ENCODE measurements at places on chromosomes 2 and 18. TPM values are rescaled to one million over a fixed set of nuclear protein-coding genes. Genes with fewer than 3 reads are reported as not detected.

GRCh38 chr2:172293952-172294351, 133.4 kb upstream of the ITGA6 start:
- peak; percentile 60 for DNase-seq

CD207 gene
- 0.49 TPM for total RNA-seq

DNA sequence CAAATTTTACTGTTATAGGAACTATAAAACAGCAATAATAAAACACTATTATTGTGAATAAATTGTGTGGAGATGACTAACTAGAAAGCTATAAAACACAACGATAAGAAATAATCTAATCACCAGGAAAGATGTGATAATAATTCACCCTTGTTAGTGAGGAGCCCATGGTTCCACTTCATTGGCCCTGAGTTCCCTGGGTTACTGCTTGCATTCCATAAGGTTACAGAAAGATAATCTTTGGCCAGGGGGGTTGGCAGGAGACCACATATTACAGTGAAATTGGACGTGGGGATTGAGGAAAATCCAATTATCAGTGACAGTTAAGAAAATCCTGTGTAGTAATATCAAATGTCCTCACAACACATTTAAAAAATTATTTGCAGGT, 2.5 kb upstream of the CPO start:
- no peak for DNase-seq

DNA sequence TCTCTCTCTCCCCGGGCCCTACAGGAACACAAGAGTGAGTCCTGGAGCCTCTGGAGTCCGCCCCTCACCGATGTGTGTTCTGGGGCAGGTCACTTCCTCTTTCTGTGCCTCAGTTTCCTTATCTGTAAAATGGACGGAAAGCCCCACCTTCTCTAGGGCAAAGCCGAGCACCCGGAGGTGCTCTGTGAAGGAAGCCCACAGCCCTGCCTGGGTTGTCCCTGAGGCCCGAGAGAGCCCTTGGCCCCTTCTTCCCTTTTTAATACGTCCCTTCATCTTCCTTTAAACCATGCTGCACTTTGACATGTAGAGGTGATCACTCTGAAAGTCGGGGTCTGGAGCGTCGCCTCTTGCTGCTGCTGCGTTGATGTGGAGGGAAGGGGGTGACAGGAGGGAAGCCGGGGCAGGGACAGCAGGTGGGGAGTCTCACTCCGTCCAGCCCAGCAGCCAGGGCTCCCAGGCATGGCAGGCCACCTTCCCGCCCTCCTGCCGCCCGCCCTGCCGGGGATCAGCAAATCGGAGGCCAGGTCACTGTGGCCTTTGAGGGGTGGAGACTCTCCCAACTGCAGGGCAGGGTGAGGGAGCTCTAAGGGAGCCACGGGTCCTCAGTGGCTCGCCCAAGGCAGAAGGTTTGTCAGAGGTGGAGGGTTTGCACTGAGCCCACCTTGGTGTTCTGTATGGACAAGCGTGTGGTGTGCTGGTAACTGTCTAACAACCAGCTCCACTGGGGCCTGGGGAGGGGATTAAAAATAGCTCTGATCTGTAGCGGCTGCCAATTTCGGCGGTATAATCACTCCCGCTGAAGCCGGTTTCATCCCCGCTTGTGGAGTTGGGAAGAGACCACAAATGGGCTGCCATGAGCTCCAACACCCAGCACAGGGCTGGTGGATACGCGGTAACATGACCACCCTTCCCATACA, 135.9 kb upstream of the ID2 start:
- peak; percentile 50 for DNase-seq

ACTG2 gene
- 0.80 TPM for total RNA-seq

DNA sequence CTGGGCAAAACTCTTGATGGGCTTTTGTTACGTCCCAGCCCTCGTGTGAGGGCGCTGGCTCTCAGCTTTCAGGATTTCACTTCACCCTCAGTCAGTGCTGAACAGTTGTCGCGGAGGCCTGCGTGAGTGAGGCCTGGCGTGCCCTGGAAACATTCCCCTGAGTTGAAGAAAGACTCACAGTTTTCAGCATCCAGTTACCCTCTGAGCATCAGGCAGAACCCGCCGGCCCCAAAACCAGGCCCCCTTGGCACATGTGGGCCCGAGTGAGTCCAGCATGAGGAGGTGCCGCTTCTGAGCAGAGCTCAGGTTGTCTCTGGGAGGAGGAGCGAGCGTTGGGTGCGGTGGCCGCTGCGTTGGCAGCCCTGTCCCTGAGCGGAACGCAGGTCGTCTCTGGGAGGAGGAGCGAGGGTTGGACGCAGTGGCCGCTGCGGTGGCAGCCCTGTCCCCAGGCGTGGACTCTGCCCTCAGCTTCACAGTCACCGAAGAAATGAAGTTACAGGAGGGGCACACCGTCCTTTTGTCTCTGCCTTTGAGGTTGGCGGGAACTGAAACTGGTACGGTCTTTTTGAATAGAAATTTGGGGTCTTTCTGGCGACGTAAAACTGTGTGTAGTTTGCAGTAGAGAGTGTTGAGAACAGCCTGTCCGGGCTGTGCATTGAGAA, at the start of gene NEU4:
TSS of gene NEU4 (plus strand) at position 473 of the 662 bp plus-strand sequence. CDS start 5,292 bp downstream, outside the sequence.
- peak; percentile 36 for DNase-seq

- peak; percentile 42 for DNase-seq
Observed at GRCh38 chr2:74834792-74835755, 1.1 kb downstream of the HK2 start.

ADAM23 gene
- total RNA-seq: 6.4 TPM

ARL5A gene
- total RNA-seq: 46.3 TPM
